ENCODE measurements at places on chromosomes 1 and 21.

DNA sequence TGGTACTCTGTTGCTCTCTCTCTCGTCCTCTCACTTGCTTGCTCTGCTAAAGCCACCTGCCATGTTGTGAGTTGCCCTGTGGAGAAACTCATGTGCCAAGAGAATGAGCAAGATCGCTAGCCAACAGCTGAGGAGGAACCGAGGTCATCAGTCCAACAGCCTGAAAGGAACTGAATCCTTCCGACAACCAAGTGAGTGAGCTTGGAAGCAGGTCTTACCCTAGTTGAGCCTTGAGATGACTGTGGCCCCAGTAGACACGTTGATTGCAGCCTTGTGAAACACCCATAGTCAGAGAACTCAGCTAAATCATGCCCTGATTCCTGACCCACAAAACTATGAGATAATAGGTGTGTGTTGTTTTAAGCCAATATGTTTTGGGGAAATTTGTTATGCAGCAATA is 48.1 kb upstream of the BACH1 start:
- no peak for DNase-seq

- no peak for DNase-seq
These were observed 1.6 kb downstream of the CYB5R1 start for GRCh38 chr1:202965422-202965821.

GRCh38 chr1:235601104-235601503 is 48.5 kb downstream of the GNG4 start:
- no peak for DNase-seq

DNA sequence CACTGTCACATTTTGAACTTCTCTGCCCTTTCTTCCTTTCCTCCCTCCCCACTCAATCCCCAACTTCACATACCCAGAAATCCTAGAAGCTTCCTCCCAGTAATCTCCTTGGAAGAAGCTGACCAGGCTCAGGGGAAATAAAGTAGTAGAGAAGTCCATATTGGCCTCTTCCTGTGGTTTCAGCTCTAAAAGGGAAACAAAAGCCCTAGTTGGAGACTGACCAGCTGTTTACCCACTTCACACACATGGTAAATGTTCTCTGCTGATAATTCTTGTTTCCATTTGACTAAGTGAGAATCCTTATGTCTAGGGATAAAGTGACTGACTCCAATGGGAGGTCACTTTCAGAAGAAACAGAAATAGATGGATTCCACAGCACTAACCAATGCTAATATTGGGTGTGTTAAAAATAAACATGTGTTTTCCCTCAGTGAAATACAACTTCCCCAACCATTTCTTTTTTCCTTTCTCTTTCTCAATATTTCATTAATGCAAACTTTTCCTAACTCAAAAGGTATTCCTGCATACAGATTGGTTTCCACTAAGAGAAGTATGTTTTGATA is 178.9 kb upstream of the DPT start:
- DNase-seq, result no peak

GRCh38 chr1:157141212-157141855 is 3.1 kb upstream of the ETV3 start:
- DNase-seq, result no peak

DNA sequence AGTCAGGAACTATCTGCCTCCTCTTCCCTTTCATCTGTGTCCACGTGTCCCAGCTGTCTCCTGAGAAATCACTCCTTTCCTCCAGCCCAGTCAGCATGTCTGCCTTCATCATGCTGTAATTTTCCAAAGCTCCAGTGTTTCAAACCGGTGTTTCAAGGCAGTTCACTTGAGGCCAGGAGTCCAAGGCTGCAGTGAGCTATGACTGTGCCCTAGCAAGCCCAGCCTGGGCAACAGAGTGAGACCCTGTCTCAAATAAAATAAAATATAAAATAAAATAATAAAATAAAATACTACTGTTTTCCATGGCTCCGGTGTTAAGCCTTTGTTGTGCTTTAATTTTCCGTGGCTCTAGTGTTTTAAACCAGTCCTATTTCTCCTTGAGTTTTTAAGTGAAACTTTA is 7.9 kb upstream of the SELENON start:
- no peak for DNase-seq

DNA sequence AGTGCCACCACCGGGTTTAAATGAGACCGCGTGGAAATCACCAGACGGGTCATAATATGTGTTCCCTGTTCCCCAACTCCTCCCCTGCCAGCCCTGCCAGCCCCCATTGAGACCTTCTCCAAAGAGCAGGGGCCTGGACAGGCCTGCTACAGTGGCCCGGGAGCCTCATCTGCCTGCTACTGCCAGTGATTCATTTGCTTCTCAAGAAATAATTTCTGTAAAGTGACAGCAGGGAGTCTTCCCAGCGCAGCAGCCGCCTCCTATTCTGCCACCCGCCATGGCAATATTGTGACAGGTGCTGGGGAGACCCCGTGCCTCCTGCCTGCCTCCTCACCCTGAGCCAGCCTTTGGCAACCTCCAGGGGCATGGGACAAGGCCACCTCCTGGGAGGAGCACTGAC is 8.9 kb downstream of the IFFO2 start:
- DNase-seq, result no peak

- DNase-seq, result no peak
These were observed 944.5 kb downstream of the KCNT2 start for GRCh38 chr1:195663549-195664280.

Data from NCI-H1092 (cell line).